ENCODE measurements at places on chromosomes 11 and 22.
A peak's percentile ranks its signal among the peaks of the same experiment; 100 is the strongest.

DNA sequence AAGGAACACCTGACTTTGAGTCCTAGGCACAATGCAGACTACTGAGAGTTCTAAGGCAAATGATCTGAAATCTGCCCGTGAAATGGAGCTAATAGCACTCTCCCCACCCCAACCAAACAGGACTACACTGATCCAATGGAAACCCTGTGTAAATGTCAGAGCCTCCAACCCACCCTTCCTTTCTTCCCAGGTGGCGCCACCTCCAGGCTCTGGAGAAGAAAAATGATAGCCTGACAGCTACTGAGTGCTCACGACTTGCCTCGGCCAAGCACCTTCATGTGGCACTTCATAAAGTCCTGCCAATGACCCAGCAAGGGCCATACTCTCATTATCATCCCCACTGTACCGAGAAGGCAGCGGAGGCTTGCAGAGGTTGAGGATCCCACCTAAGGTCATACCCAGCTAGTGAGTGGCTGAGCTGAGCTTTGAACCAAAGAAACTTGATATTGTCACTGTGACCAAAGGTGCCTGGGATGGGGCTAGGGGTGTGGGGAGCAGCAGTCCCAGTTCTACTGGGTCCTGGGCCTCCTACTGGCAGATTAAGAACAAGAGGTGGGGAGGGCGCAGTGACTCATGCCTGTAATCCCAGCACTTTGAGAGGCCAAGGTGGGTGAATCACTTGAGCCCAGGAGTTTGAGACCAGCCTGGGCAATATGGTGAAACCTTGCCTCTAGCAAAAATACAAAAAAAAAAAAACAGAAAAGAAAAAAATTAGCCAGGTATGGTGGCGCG is 20.5 kb downstream of the TST start:
- DNase-seq, result no peak

DNA sequence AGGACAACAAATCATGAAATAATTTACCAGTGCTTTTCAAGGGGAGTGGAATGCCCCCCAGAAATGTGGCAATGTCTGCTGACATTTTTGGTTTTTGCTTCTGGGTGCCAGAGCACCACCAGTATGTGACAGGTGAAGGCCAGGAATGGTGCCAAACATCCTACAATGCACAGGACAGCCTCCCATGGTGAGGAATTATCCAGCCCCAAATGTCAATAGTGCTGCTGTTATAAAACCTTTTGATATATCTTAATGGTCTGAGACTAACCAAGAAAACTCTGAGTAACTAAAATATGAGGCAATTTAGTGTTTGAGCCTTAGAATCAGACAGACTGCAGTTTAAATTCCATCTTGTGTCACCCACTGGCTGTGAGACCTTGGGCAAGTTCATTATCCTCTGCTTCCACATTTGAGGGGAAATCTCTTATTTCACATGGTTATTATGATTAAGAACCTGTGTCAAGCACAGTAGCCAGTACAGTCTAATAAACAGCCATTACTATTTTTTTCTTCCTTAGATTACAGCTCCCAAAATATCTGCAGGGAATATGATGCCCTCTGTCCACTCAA is 69.5 kb downstream of the AMBRA1 start:
- DNase-seq, result no peak

DNA sequence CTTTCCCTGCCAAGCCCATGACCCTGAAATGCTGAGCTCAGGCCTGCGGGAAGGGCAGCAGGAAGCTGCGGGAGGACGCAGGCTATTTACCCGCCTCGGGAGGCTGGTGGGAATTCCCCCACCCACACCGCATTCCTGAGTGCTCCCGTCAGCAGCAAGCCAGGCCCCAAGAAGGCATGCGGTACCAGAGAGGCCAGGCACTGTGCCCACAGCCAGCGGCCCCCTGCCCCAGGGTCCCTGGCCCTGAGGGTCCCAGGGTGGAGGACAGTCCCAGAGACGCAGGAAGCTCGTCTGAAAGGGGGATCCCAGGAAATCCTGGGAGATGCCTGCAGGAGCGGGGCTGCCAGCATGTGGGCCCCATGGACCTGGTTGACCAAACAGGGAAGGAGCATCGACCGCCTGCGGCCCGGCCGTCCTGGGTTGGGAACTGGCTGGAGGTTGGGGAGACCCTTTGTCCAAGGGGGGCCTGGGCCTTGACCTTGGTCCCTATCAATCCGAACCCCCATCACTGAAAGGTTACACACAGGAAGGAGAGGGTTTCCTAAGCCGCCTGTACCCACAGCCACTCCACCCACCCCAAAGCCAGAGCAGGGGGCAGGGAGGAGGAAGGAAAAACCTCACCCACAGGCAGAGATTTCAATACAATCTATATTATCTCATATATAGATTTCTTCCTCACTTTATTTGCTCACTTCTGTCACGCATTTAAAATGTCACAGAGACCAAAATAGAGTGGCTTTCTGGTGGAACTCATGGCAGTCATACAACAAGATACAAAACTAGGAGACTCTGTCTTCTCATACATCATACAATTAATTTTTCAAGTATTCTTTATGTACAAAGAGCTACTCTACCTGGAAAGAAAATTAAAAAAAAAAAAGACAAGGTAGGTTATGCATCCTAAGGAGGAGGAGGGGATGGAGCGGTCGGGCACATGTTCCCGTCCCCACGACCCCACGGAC is 17.1 kb downstream of the MAFF start:
- DNase-seq, result peak; percentile 94

- DNase-seq, result no peak
These were observed 47.5 kb downstream of the LINC01488 start for GRCh38 chr11:69529001-69529400.

GRCh38 chr22:19410941-19411689 is 20.4 kb downstream of the HIRA start:
- DNase-seq, result no peak

GRCh38 chr11:1872267-1872985 is 19.3 kb downstream of the PRR33 start:
- no peak for DNase-seq

DNA sequence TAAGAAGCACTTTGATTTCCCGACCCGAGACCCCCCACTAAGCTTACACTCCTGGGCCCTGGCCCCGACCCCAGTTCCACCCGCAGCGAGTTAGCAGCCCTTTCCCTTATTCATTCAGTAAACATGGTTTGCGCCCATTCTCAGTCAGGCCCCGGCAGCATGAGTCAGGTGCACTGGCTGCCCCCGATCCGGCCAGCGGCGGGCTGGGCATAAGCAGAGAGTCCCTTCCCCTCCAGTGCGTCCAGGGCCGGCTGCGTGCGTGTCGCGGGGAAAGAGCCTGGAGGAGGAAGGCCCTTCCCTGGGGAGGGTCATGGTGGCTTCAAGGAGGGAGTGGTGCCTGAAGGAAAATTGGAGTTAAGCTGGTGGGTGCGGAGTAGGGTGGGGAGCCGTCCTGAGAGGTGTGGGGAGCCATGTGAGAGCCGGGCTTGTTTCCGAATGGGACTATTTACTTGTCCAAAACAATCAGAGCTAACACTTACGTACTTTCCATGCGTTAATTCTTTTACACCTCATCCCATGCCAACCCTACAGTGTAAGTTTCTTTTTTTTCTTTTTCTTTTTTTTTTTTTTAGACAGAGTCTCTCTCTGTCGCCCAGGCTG is 657 bp downstream of the IGHMBP2 start:
- DNase-seq, result peak; percentile 33

- no peak for DNase-seq
These were observed 48.0 kb downstream of the IGLL1 start for GRCh38 chr22:23531966-23532705.

DNA sequence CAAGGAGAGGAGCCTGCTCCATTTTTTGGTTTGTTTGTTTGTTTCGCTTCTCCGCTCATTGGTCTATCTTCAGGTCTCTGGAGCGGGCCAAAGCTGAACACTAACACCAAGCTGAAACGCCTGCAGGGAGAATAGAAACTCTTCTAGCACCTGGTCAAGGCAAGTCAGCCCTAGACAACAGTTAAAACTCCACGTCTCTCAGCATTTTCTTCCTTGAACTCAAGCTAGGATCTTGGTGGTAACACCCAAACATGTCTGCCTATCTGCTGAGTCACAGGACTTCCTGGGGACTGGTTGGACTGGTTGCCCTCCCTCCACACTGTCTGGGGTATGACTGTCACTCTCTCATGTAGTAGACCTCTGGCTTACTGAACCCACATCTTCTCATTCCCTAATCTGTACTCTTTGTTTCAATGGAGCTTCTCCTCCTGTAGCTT is 23.9 kb upstream of the RBFOX2 start:
- DNase-seq, result no peak

- no peak for DNase-seq
These were observed 686.9 kb downstream of the NTM start for GRCh38 chr11:132057266-132057665.

DNA sequence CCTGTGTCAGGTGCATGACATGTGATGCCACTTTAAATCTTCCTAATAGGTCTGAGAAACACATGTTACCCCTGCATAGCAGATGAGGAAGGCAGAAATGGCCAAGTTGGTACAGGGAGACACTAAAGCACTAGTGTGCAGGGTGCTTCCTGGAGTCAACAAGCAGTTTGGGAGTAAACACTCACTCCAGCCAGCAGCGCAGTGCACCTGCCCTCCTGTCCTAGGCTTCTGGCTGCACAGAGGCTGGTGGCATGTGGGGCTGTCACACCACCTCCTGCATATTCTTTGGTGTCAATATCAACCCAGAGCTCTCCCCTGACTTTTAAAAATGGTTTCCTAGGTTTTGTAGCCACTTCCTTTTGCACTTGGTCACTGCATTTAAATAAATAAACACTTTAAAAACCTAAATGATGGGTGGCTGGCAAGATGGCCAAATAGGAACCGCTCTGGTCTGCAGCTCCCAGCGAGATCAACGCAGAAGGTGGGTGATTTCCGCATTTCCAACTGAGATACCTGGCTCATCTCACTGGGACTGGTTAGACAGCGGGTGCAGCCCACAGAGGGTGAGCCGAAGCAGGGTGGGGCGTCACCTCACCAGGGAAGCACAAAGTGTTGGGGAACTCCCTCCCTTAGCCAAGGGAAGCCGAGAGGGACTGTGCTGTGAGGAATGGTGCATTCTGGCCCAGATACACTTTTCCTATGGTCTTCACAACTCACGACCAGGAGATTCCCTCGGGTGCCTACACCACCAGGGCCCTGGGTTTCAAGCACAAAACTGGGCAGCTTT is 33.5 kb downstream of the GAB4 start:
- DNase-seq, result no peak

- no peak for DNase-seq
These were observed 40.3 kb downstream of the JHY start for GRCh38 chr11:122922893-122923292.

DNA sequence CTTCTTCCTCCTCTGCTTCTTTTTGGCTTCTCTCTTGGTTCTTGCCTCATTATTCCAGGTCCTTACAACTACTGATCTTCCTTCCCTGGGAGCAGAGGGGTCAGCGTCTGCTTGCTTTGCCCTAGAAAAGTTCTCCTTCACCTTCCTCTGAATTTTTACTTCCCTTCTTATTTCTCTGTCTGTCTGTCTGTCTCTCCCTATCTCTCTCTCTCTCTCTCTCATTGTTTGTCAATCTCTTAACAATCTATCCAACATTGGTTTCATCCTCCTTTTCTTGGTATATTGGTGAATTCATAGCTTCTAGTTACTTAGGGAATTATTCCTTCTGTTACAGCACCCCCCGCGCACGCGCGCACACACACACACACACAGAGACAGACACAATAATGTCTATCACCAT is 559.1 kb downstream of the MN1 start:
- DNase-seq, result no peak

GRCh38 chr11:39174965-39175364 is 2284.5 kb downstream of the LRRC4C start:
- no peak for DNase-seq

DNA sequence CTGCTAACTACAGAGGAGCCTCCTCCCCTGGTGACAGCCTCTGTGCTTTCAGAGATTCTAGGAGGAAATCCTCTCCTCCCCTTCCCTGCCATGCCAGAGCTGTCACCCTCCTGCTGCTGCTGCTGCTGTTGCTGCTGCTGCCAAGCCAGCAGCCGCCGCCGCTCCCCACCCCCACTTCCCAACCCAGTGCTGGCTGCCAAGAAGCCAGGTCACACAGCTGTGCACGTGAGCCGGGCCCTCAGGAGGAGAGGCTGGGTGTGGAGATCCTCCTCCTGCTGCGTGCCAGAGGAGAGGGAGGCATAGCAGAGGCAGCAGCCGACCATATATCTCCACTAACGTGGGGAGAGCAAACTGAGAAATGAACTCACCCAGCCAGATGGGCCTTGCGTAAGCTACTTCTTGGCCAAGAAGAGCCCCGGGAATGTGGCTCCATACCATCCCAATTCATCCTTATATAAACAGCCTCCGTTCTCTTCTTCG is 12.4 kb downstream of the CRY2 start:
- peak; percentile 96 for DNase-seq

DNA sequence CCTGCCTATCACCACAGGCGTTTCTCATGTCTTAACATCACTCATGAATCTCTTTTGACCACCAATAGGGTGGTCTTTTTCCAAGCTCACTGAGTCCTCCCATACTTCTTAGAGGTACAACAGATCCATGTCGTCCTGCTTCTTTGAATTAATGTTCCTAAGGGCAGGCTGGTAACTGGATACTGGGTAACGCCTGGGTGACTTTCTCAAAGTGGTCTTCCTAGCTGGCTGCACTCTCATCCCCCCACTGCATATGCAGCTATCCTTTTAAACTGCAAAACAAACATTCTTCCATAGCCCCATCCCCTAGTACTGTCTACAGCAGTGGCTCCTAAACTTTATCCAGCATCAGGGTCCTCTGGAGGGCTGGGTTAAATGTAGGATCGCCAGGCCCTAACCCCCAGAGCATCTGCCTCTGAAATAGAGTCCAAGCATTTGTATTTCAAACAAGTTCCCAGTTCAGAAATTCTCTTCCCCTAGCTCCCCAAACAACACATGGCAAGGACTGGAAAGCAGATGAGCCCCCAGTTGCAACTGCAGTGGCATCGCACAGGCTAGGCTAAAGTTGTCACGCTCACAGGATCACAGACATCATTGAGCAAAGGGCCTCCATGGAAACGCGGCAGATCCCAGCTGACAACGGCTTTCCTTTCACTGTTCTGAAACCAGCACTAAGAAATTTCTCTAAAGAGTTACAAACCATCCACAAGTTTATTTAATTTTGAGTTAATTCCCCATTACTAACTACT is 204.9 kb downstream of the LARGE1 start:
- DNase-seq, result no peak

GRCh38 chr11:113204280-113204679 is 110.1 kb upstream of the TTC12 start:
- DNase-seq, result no peak

DNA sequence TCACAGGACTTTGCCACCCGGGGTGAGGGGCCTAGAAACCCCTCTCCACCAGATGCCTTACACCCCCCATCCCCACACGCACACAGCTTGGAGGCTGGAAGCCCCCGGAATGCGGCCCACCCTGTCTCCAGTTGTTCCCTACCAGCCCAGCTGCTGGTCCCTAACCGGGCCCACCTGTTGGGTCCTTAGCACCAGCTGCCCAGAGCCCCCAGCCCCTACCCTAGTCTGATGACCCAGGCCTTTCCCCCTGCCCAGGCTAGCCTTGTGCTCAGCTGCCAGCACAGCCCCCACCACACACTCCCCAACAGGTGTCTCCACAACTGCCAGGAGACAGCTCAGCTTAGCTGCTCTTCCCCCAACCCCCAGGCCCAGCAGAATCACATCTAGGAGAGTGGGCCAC is 67.1 kb downstream of the CDKN1C start:
- DNase-seq, result no peak

GRCh38 chr11:35098855-35099254 is 40.1 kb upstream of the CD44 start:
- DNase-seq, result no peak

- DNase-seq, result peak; percentile 4
These were observed 21.4 kb upstream of the ACRV1 start for GRCh38 chr11:125701858-125702621.

Measured in astrocyte of the spinal cord (primary cell).